ENCODE measurements at places on chromosomes 6 and 20.
A peak's percentile ranks its signal among the peaks of the same experiment; 100 is the strongest.

DNA sequence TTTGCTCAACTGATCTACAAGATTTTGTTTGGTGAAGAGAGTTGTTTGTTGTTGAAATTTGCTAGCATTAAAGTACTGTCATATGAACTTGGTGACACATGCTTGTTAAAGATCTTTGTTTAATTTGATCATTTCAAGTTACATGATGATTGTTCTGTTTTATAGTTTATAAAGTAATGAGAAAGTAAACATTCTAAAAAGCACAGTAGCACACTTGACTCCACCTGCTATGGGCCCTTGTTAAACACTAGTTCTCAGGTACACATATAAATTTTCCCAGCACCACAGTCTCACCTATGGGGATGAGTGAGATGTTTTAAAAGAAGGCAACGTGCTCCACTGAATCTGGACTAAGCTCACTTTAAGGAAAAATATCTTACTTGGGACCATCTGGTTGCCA, 14.1 kb downstream of the MCHR2 start:
- no peak for DNase-seq

DNA sequence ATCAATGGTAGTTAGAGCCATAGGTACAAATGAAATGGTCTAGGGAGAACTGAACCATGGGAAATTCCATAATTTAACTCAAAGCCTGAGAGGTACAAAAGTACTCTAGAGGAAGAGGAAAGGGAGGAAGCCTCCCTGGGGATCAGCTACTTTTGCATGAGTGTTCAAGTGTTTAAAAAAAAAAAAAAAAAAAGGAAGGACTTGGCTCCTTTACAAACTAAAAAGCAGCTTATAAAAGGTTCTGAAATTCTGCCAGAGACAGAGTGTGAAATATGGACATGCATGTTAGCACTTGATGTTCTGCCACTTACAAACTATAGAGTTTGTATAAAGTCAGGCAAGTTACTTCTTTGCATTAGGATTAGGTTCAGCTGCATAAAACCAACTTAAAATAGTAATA, 290.0 kb downstream of the TBC1D7 start:
- no peak for DNase-seq

DNA sequence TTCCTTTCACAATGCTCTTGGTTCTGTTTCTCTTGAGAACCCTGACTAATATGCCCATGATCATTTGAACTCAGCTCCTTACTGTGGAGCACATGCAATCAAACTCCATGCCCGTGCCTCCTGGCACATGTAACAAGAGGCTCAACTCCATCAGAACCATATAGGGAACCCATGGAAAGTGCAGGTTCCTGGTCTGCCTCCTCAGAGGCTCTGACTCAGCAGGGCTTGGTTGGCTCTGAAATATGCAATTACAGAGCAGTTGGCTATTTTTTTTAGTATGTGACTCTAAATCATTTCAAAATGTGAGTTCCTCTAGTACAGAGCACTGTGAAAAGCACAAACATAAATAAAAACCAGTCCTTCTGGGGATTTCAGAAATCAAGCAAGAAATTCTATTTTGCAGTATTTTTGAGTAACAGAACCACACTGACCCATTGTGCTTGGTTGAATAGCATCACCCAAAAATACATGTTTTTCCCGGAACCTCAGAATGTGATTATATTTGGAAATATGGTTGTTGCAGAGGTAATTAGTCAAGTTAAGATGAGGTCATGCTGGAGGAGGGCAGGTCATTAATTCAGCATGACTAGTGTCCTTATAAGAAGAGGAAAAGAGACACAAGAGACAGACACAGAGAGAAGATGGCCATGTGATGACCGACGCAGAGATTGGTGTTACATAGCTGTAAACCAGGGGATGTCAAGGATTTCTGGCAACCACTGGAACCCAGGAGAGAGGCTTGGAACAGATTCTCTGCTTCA, 13.2 kb upstream of the MAP3K4 start:
- DNase-seq, result no peak

GRCh38 chr20:50730765-50731054, 670 bp upstream of the PARD6B start:
- DNase-seq, result no peak

DNA sequence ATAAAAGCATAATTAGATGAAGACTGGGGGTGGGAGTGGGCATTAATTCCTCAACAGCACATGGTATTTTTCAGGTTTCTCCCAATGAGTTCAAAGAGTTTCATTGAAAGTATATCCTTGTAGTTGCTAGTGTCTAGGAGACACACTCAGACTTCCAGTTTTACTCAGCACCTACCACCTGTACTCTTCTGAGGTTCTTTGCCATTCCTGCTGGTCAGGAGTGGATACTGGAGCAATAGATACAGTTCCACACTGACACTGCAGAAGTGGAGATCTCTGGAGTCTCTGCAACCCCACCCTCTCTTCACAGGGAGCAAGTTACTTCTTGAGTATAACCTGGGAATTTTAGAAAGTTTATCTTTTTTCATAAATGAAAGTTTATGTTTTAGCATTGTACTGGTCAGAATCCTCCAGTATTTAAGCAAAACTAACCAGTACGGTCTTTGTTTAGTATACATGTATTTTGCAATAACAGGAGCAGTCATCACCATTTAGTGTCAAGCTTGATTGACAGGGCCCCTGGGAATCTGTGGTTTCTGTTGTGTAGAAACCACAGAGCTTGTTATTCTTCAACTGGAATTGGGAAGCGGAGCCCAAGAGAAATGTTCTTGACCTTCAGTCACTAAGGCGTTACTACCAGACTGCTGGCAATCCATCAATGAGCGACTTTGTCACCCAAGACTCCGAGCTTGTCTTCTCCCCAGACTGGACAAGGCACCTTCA, 148.1 kb downstream of the ZDHHC14 start:
- DNase-seq, result no peak

GRCh38 chr6:134746140-134746539, 203.8 kb downstream of the ALDH8A1 start:
- DNase-seq, result no peak

DNA sequence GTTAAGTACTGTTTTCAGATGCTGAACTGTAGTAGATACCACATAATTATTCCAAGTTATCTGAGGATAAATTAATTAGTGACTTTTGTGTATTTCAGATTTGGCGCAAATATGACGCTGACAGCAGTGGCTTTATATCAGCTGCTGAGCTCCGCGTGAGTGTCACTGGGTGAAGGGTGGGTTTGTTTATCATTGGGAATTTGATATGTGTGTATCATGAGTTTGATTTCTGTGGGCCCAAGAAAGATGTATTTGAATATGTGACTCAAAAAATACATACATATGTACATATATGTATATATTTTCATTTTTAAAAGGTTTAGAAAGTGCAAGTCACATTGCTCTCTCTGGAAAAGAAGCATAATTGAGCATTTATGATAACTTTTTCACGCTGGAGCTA, 17.4 kb downstream of the SCGN start:
- DNase-seq, result no peak

DNA sequence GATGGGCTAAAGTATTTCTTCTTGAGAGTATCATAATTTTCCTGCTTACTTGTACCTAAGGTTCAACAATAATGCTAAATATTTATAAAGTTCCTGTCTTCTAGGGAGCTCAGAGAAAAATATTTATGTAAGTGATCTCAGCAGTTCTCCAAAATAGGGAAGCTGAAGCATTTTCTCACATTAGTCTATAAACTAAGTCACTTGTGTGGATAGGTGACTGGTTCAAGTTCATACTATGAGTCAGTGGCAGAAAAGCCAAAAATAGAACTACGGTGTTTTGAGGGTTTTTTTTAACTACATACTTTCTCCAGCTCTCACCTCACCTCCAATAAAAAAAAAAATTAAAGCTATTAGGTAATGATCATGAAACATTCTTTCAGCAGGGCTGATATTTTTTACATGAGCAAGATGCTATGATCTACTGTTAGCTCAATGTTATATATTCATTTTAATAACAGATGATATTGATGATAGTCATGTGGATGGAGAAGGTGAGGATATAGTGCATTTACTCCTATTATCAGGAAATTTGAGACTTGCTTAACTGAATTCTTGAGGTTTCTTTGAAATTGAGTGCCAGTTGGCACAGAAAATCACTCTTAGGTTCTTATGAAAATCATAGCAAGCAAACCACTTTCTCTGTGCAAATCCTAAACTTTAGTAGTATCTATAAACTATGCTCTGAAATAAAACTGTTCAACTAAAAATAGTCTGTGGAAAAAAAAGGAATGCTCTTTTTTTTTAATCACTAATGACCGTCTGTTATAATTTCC, 4.1 kb upstream of the MOXD1 start:
- DNase-seq, result no peak

DNA sequence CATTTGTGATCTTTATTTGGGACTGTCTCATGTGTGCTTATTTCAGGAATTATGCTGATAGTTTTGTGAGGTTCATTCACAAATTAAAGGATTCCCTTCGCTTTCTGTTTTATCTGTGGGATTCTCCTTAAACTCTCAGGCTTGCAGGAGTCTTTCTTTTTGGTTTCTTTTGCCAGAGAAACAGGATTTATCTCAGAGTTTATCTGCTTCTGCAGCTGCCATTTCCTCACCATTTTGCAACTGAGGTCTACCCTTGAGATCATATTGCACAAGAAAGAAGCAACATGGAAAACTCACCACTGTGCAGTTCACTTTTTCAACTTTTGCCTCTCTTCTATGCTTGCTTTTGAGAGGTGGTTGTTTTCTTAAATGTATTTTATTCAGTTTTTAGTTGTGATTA, 201.0 kb downstream of the PRL start:
- DNase-seq, result no peak

DNA sequence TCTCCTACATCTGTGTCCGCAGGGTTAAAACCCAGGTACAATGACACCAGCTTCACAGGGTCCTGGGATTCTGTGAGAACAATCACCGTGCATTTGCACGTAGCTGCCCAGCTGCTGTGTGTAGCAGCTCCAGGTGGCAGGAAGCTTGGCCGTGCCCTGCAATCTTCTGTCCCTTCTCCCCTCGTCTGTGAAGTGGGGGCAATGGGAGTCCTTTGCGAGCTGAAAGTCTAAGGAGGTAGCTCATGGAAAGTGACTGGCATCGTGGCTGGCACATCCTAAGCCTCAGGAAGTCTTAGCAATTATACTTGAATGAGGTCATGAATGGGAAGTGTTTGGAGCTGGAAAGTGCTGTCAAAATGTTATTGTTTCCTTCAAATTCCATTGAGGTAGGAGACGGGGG, 137.1 kb downstream of the SMOC2 start:
- no peak for DNase-seq

DNA sequence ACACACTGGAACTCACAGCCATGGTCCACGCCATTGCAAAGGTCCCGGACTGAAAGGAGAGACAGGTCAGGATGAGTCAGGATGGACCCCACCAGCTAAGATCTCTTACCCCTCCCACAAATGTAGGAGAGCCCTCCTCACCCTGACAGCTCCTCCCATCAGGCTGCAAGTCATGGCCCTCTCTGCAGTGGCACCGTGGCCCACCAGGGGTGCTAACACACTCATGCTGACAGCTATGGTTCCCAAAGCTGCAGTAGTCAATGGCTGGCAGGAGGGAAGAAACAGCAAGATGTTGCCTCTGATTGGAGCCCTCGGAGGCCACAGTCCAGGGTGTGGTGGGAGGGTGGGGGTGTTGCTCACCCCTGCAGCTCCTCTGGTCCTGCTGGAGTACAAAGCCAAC, 5.7 kb upstream of the RBPJL start:
- peak; percentile 53 for DNase-seq

Measured in stimulated activated naive CD8-positive, alpha-beta T cell treated with anti-CD3 and anti-CD28 coated beads, Interleukin-15, amount 100 ng/mL, for 72 hours (primary cell).